NCI-H1436 treated with DMSO at 0.1 percent for 48 hours (cell line): ENCODE measurements at places on chromosomes 13 and 19.

DNA sequence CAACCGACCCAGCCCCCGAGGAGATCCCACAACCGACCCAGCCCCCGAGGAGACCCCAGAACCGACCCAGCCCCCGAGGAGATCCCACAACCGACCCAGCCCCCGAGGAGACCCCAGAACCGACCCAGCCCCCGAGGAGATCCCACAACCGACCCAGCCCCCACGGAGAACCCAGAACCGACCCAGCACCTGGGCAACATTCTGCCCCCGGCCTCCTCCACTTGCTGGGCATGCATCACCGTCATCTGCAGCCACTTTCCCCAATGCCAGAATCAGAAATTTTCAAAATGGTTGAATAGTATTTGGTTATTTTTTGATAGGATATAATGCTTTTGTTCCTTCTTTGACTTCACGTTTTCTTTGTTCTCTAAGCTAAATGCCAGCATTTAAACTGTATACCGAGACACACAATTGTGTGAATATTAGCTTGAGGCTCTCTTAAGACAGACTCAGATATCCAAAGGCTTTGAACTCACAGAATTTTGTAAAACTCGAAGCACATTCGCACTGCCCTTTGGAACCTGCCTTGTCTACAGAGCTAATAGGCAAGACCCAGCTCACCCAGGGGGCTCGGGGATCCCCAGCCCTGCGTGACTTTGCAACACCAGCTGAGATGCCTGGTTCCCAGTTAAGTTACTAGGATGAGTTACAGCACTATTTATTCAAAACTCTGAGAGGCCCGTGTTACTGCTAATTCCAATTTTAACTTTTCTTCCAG, 15.5 kb upstream of the RASA3 start:
- DNase-seq, result no peak

DNA sequence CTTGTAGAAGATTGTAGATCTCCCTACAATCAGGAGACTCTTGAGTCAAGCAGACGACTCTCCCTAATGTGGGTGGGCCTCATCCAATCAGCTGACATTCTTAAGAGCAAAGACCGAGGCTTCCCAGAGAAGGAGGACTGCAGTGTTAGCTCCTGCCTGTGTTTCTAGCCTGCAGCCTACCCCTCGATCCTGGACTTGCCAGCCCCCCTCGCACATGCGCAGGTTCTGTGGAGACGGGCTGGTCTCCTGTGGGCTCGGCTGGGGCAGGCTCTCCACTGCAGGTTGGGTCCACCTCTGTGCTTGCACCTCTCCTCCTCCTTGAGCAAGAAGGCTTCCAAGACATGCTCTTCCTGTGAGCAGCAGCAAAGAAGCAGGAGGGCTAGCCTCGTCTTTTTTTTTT, 185.2 kb upstream of the SOX1 start:
- no peak for DNase-seq

GRCh38 chr19:21451187-21451586, 54.2 kb upstream of the ZNF429 start:
- DNase-seq, result no peak

DNA sequence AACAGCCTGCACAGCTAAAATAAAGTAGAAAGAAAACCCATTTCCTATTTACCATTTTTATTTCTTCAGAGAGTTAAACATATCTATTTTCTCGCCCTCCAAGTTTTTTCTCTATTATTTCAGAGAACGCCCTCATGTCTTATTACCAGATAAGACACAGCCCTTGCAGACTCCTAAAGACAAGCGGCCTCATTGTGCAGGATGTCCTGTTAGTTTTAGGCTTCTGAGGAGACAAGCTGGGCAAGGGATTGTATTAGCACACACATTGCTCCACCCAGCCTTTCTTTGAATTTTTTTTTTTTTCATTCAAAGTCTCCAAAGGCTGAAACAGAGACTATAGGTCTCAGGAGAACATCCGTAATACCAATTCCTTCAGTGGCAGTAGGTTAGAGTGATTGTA, 101.8 kb upstream of the UBL3 start:
- DNase-seq, result no peak

- DNase-seq, result no peak
Observed at GRCh38 chr19:53865918-53866864, 1.5 kb upstream of the MYADM start.

DNA sequence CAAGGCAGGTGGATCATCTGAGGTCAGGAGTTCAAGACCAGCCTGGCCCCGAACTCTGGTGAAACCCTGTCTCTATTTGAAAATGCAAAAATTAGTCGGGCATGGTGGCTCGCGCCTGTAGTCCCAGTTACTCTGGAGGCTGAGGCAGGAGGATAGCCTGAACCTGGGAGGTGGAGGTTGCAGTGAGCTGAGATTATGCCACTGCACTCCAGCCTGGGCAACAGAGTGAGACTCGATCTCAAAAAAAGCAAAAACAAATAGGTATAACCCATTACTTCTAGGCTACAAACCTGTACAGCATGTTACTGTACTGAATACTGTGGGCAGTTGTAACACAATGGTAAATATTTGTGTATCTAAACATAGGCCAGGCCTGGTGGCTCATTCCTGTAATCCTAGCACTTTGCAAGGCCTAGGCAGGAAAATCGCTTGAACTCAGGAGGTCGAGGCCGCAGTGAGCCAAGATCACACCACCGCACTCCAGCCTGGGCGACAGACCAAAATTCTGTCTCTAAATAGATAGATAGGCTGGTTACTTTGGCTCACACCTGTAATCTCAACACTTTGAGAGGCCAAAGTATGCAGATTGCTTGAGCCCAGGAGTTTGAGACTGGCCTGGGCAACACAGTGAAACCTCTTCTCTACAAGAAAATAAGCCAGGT, 63.5 kb downstream of the MYO9B start:
- DNase-seq, result no peak

DNA sequence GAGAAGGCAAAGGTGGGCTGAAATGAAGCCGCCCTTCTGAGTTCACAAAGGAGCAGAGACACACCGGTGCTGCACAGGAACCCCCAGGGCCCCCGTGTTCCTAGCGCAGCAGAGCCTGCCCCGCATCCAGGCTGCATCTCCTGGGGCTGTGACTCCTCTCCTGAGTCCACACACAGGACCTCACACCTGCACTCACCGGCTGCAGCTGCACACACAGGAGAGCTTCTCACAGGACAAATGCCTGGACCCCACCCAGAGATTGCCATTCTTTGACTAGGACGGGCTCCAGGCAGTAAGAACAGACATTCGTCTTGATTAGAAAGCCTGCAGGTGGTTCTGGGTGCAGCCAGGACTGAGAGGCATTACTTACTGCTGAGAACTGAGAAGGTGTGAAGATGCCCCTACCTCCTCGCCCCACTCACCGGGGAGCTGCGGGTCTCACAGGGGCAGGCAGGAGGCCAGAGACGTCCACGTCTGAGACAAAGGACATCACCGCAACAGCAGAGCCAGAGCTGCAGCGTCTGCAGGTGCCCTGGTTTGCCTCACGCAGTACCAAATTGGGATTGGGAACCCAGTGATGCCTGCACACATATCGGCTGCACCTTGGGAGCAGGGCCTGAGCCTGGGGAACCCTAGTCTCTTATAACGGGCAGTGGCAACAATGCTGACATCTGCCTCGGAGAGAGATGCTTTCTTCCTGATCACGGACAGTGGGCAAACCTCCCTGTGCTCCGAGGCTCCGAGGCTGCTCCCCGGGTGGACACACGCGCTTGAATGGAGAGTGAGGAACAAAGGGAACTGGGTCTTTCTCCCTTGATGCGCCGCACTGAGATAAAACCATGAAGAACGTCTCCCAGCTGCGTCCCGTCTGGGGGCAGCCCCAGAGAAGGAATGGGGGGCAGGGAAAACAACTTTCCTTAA, 50.4 kb downstream of the RASA3 start:
- no peak for DNase-seq

GRCh38 chr13:97108530-97108900, 113.6 kb upstream of the MBNL2 start:
- DNase-seq, result no peak

DNA sequence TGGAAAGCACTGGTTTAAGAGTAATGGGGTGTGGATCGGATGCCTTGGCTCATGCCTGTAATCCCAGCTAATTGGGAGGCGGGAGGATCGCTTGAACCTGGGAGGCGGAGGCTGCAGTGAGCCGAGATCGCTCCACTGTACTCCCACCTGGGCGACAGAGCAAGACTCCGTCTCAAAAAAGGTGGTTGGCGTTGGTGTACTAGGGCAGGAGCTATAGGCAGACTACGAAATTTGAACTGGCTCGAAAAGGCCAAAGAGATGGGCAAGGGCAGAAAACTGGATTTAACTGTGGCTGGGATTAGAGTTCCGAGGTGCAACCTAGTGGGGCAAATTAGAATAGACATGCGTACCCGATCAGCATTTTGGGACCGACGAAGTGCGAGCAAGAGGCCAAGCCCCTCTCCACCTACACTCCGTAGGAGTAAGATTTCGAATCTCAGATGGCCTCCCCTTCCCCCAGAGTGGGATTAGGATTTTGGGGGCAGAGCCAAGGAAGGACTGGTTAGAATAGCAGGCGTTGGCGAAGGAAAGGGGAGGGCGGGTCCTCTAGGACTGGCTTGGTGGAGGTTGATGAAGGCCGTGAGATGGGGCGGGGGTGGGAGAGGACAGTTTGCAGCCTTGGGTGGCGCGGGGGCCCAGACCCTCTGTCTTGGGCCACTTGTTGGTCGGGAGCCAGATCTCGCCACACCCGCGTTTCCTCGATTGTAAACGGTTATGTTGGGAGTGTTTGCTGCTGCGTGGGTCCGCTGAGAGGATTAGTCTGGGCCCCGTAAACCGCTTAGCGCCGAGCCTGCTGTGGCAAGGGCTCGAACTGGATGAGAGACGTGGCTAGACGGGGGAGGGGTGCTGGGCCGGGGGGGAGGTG, 2.0 kb upstream of the INAFM1 start:
- DNase-seq, result no peak

DNA sequence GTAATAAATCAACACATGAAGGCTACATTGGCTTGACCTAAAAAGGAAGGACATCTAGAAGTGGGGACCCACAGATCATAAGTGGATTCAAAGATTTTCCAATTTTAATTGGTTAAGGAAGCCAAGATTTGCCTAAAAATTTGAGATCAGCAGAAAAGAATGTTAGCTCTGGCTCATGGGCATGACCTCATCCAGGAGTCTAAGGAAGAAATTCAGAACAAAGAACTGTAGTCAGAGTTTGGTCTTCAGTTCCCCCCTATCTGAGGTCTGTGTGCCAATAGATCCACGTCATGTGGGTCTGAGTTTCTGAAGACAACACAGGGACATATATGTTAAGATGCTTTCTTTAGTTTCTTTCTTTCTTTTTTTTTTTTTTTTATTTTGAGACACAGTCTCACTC, 648.8 kb upstream of the SPRY2 start:
- DNase-seq, result no peak

GRCh38 chr19:5956728-5957127, 21.2 kb downstream of the RANBP3 start:
- no peak for DNase-seq
